Foreskin keratinocyte (primary cell): ENCODE measurements at places on chromosomes 5 and 9. TPM values are rescaled to one million over a fixed set of nuclear protein-coding genes. Genes with fewer than 3 reads are reported as not detected.

FBP1 gene
- not detected in 2 replicates for total RNA-seq

UNC13B gene
- total RNA-seq = 15.1 and 15.3 TPM in 2 replicates

IFNA2 gene
- total RNA-seq = not detected in 2 replicates

MCC gene
- 35.9 and 36.2 TPM in 2 replicates for total RNA-seq

BARHL1 gene
- not detected in 2 replicates for total RNA-seq

PHYHD1 gene
- total RNA-seq = 8.2 and 12.9 TPM in 2 replicates

CDKN2A gene
- 4.9 and 12.8 TPM in 2 replicates for total RNA-seq

NSA2 gene
- total RNA-seq = 141 and 155 TPM in 2 replicates

PDE6A gene
- total RNA-seq = not detected in 2 replicates

ESM1 gene
- 3.8 and 18.1 TPM in 2 replicates for total RNA-seq

PPP6C gene
- 30.0 and 30.1 TPM in 2 replicates for total RNA-seq

FRMPD1 gene
- 0.03 and 0.04 TPM in 2 replicates for total RNA-seq

RETREG1 gene
- 1.3 and 2.1 TPM in 2 replicates for total RNA-seq

GABRA1 gene
- total RNA-seq = not detected in 2 replicates

GCNT1 gene
- 6.8 and 8.4 TPM in 2 replicates for total RNA-seq

OGN gene
- not detected in 2 replicates for total RNA-seq

MCTP1 gene
- total RNA-seq = 0.44 and 1.3 TPM in 2 replicates

CA9 gene
- 0.21 and 0.27 TPM in 2 replicates for total RNA-seq

FOXD4 gene
- 0.10 and 0.14 TPM in 2 replicates for total RNA-seq

ZDHHC11B gene
- total RNA-seq = 0.14 TPM in 1 of 2 replicates, not detected in the other

FOXD4L3 gene
- 0.04 TPM in 1 of 2 replicates, not detected in the other for total RNA-seq

SLC6A3 gene
- total RNA-seq = not detected in 2 replicates

PCDHB9 gene
- total RNA-seq = 0.10 TPM in 1 of 2 replicates, not detected in the other

C9orf50 gene
- not detected in 2 replicates for total RNA-seq

RBM27 gene
- 24.9 and 25.4 TPM in 2 replicates for total RNA-seq

SLC31A1 gene
- 23.0 and 24.6 TPM in 2 replicates for total RNA-seq

BNC2 gene
- 0.56 and 0.85 TPM in 2 replicates for total RNA-seq

PCDHGB1 gene
- not detected in 2 replicates for total RNA-seq

SH3TC2 gene
- total RNA-seq = 12.3 and 13.5 TPM in 2 replicates

DCTN4 gene
- 34.0 and 34.6 TPM in 2 replicates for total RNA-seq

HNRNPK gene
- total RNA-seq = 519 and 525 TPM in 2 replicates

IL13 gene
- total RNA-seq = not detected in 2 replicates

TMEM215 gene
- not detected in 2 replicates for total RNA-seq

SLC34A3 gene
- total RNA-seq = not detected in 2 replicates

PCDHGA1 gene
- total RNA-seq = 0.04 TPM in 1 of 2 replicates, not detected in the other

KIF4B gene
- 0.03 and 0.04 TPM in 2 replicates for total RNA-seq

TLX3 gene
- not detected in 2 replicates for total RNA-seq

MARCOL gene
- not detected in 2 replicates for total RNA-seq

PCDHGA6 gene
- total RNA-seq = 0.04 and 0.14 TPM in 2 replicates

TMEM174 gene
- not detected in 2 replicates for total RNA-seq

DAPK1 gene
- 1.2 and 1.9 TPM in 2 replicates for total RNA-seq

SLCO6A1 gene
- not detected in 2 replicates for total RNA-seq

ELL2 gene
- 84.5 and 88.6 TPM in 2 replicates for total RNA-seq

GFI1B gene
- total RNA-seq = not detected in 2 replicates

FCN2 gene
- not detected in 2 replicates for total RNA-seq

SAPCD2 gene
- total RNA-seq = 4.8 and 5.2 TPM in 2 replicates

MLANA gene
- not detected in 2 replicates for total RNA-seq

C9orf153 gene
- total RNA-seq = 0.28 TPM in 1 of 2 replicates, not detected in the other
